NCI-H2081 treated with DMSO at 0.1 percent for 48 hours (cell line): ENCODE measurements at places on chromosomes 1 and 21.
A peak's percentile ranks its signal among the peaks of the same experiment; 100 is the strongest.

- no peak for DNase-seq
These were observed 295.8 kb downstream of the LTN1 start for GRCh38 chr21:28696844-28697410.

- no peak for DNase-seq
These were observed 154.4 kb downstream of the HHAT start for GRCh38 chr1:210482945-210483617.

- no peak for DNase-seq
These were observed 86.4 kb downstream of the IER5 start for GRCh38 chr1:181174861-181175260.

- no peak for DNase-seq
These were observed 49.0 kb downstream of the SYT2 start for GRCh38 chr1:202661136-202661845.

GRCh38 chr1:62724430-62724829, 36.2 kb upstream of the DOCK7 start:
- DNase-seq = no peak

GRCh38 chr1:180210008-180210620, 19.9 kb upstream of the LHX4 start:
- no peak for DNase-seq

GRCh38 chr1:9169601-9170137, 40.8 kb upstream of the GPR157 start:
- no peak for DNase-seq

DNA sequence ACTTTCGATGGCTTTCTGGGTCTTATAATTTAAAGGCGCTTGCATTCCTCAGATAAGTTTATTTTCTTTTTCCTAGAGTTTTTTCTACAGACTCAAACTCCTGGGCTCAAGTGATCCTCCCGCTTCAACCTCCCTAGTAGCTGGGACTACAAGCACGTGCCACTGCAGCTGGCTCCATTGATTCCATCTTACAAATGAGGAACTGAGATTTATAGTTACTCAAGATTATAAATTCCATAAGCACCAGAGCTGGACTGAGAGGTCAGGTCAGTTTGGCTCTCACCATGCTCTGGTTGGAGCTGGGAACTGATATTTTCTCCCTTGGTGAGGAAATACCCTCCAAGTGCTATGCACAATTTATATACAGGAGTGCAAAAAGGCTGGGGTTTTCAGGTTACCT, 13.4 kb upstream of the PRPF38B start:
- no peak for DNase-seq

DNA sequence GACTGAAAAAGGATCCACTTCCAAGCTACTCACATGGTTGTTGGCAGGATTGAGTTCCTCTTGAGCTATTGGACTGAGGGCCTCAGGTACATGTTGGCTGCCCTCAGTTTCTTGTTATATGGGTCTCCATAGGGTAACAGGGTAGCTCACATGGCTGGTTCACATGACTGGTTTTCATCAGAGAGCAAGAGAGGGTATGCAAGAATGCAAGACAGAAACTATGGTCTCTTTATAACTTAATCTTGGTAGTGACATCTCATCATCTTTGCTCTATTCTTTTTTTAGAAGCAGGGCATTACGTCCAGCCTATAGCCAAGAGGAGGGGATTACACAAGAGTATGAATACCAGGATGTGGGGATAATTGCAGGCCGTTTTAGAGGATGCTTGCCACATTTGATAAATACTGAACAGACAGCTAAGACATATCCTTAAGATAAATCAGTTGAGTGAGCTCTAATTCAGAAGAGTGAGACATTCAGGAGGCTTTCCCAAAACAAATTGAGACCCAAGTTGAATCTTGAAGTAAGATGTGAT, 100.2 kb downstream of the HMCN1 start:
- no peak for DNase-seq

DNA sequence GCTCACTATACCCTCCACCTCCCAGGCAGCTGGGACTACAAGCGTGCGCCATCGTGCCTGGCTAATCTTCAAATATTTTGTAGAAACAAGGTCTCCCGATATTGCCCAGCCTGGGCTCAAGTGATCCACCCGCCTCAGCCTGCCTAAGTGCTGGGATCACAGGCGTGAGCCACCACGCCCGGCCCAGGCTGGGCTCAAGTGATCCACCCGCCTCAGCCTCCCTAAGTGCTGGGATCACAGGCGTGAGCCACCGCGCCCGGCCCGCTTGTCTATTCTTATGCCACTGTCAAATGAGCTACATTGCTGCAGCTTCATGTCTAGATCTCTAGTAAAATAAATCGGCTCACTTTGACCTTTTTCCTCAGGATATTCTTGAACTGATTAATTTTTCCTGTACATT, 107.7 kb upstream of the COL6A1 start:
- DNase-seq = no peak

DNA sequence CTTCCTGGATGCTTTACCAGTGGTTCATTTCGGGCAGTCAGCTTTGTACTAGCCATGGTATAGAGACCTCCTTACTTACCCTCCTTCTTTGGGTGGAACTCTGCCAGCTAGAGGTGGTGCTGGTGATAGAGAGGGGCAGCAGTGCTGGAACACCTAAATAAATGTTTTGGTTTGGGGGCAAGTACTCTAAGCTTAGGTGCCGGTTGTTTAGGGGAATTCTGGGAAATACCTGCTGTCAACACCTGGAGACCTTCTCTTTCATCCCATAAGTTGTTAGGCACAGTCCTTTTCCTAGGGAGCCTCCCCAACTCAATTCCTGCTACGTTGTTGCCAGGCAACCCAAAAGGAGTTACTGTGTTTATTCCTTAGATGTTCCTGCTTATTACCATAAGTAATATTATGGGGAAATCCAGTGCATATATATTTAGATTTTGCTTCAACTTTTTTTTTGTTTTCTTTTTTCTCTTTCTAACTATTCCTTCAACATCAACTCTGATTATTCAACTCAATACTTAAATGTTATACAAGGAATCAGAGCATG, 16.9 kb downstream of the SCP2 start:
- DNase-seq = no peak

- DNase-seq = no peak
These were observed 115.2 kb downstream of the LAMC2 start for GRCh38 chr1:183301239-183301638.

DNA sequence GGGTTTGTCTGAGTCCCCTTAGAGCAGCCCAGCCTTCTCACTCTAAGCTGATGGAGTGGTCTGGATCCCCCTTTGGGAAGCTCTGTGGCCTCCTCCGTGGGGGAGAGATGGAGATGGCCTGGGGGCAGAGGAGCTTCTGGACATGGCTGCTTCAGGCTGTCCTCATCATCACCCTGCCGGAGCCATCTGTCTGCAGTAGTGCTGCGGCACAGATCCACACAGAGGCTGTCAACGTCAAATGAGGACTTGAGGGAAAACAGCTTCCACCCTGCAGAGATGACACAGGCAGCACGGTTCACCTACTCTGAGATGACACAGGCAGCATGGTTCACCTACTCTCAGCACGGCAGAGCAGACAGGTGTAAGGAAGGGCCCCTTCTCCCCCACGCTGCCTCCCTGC, 134.3 kb downstream of the IGSF21 start:
- DNase-seq = no peak

- DNase-seq = no peak
These were observed 1.1 kb downstream of the USP48 start for GRCh38 chr1:21781815-21782348.

DNA sequence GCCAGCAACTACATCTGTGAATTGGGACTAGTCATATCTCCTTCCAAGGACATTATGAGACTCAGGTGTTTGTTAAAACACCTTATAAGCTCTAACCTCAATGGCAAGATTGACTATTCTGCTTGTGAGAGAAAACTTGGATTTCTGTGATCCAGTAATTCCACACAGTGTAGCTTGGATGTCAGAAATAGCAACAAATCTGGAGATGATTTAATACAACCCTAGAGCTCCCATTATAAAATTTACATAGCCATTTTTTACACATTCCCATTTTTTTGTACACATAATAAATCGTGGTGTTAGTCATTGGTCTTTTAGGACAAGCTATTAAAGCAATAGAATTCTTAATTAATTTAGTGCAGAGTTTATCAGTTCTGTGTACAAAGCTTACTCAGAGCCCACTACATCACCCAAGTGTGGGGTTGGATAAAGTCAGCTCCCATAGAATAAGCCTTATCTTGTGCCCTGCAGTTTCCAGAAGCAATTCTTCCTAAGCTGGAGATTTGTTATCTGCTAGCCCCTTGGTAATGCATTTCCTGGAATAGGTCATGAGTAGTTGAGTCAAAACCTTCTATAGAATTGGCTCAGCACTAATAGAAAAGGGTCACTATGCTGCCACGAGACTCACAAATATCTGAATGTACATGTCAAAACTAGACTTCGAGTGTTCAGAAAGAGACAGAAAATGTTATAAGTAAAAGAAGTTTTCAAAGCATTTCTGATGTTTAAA, 434.0 kb upstream of the RUNX1 start:
- DNase-seq = no peak

- DNase-seq = no peak
These were observed 54.3 kb downstream of the ADARB1 start for GRCh38 chr21:45128613-45129188.

GRCh38 chr1:208448425-208448824, 204.2 kb upstream of the PLXNA2 start:
- no peak for DNase-seq

DNA sequence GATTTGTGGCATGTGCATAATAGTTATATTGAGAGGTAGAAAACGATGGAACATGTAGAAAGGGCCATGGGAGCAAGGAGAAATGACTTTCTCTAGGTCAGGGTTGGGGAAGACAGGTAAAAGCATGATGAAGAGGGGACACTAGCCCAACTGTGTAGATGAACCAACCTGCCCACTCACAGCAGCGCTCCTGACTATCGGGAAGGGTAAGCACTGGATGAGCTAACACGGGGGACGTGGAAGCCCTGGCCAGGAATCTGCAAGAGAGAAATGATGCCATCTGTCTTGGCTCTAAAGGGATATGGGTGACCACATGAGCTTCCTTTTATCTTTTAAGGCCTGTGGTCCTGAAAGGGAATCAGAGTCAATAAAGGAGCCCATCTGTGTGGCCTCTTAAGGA, 36.2 kb upstream of the TMEM125 start:
- no peak for DNase-seq

GRCh38 chr1:157496121-157496526, 56.2 kb downstream of the FCRL5 start:
- peak; percentile 12 for DNase-seq

- DNase-seq = no peak
These were observed 4.9 kb upstream of the IFNGR2 start for GRCh38 chr21:33398361-33398760.

- DNase-seq = no peak
These were observed 16.7 kb downstream of the C1orf174 start for GRCh38 chr1:3883194-3883925.

DNA sequence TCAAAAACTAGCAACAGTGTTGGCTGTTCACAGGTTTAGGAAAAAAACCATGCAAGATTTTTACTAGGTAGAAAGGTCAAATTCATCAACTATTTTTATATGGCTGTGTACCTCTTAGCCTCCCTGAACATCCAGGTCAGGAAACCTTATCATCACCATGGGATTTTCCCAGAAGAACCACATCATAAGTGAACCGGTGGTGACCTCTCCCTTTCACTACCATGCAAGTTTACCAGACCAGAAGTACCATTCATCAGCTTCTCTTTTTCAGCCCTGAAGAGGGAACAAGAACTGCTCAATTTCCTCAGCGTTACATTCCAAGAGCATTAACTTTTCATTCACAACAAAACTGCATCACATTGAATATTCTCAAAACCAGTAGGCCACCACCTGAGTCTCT, 5.9 kb downstream of the SSBP3 start:
- DNase-seq = no peak

DNA sequence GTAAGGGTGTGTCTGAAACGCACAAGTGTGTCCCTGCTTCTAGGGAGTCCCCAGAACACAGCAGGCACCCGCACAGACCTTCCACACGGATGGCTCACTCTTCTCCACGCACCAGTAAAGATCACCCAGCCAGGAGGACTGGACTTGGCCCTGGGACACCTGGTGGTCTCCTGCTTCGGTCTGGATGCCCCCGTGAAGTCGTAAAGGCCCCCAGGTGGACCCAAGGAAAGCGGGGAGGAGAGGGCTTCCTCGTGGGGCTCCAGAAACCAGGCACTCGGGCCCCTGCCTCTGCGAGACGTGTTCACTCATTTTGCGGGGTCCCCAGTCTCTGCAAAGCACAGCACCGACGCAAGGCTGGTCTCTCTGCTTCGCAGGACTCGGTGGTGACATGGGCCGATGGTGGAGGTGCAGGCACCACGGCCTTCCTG, 20.2 kb upstream of the COL6A2 start:
- DNase-seq = no peak

DNA sequence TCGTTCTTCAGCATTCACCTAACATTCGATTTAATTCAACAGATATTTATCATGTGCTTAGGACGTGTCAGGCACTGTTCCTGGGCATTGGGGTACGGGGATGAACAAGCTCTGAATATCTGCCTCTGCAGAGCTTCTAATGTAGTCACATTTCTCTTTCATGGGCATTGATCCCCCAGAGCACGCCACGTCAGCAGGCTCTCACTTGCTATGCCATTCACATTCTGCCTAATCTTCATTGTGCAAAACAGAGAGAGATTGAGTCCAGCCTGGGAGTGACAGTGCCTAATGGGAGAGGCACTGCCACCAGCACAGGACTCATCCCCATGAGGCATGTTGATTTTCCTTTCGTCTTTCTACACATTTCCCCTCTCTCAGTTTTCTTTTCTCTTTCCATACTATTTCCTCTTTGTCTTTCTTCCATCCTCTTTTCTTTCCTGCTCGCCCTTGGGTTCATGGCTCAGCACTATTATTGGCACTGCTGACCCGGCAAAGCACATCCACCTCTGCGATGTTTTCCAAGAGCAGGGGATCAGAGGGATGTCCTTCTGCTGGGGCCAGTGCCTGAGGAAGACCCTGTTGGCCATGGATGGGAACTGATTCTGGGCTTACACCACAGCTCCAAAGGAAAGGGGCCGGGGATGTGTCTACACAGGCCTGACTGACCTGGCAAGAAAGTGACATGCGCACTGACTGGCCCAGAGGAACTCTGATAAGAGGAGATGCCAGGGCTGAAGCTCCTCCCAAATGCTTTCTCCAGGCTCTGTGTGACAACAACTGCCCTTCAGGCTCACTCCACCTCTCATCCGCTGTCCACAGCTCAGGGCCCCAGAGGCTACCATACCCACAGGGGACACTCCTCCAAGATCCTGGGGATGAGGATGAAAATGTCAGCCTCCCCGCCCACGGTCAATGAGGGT, 195.9 kb downstream of the TOMM20 start:
- no peak for DNase-seq

DNA sequence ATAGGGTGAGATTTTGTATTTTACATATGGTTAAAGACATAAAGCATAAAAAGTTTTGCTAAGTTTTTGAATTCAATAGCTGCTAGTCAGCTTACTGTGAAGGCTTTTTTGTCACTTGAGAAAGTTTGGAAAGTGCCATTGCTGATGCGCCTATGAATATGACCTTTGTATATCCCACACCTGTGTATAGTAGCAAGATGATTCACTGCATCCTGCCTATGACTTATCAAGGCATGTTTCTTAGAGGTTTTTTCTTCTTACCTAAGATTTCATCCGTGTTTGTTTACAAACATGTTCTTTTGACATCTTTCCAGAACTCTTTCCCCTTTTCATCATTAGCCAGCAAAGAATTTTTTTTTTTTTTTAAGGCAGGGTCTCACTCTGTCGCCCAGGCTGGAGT, 51.5 kb downstream of the PRKAA2 start:
- no peak for DNase-seq

- DNase-seq = no peak
These were observed 62.5 kb downstream of the TMCO4 start for GRCh38 chr1:19737104-19737825.

- DNase-seq = no peak
These were observed 143.5 kb downstream of the C1orf94 start for GRCh38 chr1:34320053-34320669.
